Stimulated activated CD8-positive, alpha-beta memory T cell treated with anti-CD3 and anti-CD28 coated beads, Interleukin-4, amount 100 ng/mL, for 1 hour (primary cell): ENCODE measurements at places on chromosomes 5 and 9.
A peak's percentile ranks its signal among the peaks of the same experiment; 100 is the strongest.

DNA sequence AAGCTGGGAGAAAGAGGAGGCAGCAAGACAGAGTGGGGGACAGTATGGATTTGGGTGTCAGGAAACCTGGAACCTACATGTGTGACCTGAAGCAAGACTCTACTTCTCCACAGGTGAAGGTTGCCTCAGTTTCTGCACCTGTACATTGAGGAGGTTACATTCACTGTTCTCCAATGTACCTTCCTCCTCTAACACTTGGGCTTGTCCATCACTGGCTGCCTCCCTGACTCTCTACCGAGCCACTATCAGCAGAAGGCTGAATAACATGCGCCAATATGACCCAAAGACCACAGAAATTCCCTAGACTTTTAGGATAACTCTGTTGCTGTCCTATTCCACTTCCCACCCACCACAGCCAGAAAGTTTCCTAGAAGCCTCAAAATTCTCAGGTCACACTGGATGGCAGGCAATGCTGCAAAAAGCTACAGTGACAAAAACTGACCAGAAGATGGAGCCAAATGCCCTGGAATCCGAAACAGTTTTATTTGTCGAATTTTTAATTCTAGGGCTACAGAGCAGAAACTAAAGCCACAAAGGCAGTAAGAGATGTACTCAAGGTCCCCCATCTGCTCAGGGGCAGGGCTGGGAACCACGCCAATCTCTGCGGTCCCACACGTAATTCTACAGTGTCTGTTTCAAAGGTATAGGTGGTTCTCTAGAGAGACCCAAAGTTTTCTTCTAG lies 64.4 kb downstream of the FAM114A2 start:
- DNase-seq: no peak

GRCh38 chr5:100623719-100624118 lies 88.5 kb downstream of the FAM174A start:
- no peak for DNase-seq

DNA sequence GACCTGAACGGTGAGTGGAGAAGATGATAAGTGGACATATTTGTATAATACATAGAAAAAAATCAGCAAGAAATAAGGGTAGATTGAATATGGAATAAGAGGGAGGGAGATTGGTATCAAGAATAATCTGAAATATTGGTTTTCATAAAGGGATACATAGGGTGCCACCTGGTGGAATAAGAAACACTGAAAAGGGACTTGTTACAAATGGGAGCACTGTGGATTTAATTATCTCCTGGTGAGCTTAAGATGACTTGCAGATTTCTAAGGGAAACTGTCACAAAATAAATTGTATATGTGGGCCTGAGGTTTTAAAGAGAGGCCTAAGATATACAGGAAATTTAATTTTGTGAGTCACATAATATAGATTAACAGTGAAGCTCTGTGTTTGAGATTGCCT lies 1403.5 kb upstream of the CDH18 start:
- no peak for DNase-seq

GRCh38 chr9:108486831-108487230 lies 369.0 kb downstream of the ACTL7B start:
- no peak for DNase-seq

DNA sequence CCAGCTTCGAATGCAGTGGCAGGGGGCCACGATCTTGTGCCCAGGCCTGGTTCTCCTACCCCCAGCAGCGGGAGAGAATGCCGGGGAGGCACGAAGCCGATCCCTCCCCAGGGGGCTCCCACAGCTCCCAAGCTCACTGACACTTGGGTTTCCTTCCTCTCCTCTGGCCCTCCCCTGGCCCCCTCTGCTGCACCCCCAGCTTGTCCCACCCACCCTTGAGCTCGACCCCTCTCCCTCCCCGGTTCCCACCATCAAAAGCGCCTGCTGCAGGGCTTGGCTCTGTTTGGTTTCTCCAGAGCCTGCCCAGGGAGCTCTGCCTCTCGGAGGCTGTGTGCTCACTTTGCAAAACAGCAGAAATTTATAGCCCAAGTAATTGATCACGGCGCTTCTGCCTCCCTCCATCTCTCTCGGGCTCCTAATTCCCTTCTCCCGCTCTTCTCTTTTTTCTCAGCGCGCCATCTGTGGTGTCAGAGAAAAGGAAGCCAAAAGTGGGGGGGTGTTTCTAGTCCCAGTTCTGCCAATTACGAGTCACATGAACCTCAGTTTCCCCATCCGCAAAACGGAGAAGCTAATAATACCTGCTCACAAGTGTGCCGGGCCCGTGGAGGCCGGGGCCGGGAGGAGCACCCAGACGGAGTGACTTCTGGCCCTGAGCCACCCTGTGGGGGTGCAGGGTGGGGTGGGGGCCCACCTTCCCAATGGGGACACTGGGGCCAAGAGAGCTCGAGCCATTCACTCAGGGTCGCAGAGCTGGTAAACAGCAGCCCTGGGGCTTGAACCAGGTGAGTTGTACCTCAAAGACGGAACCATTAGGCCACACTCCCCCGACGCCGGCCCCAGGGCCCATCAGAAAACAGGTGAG lies 141.2 kb upstream of the IER5L start:
- DNase-seq: no peak

GRCh38 chr9:98287384-98287783 lies 31.9 kb upstream of the TBC1D2 start:
- no peak for DNase-seq

DNA sequence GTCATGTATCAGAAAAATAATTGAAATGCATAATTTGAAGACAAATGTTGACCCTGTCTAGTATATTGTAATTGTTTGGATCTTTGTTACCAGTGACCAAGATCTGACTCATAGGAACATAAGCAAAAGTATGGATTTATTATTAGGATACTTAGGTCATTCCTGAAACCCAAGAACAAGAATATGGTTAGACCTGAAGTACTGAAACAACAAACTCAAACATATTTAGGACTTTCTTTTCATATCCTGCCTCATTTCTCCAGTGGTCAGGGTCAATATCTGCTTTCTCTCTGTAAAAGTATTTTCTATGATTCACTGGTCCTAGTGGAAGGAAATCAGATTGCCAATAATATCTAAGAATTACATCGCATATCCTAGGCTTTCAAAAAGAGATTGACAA lies 1937.1 kb upstream of the WWC1 start:
- no peak for DNase-seq

DNA sequence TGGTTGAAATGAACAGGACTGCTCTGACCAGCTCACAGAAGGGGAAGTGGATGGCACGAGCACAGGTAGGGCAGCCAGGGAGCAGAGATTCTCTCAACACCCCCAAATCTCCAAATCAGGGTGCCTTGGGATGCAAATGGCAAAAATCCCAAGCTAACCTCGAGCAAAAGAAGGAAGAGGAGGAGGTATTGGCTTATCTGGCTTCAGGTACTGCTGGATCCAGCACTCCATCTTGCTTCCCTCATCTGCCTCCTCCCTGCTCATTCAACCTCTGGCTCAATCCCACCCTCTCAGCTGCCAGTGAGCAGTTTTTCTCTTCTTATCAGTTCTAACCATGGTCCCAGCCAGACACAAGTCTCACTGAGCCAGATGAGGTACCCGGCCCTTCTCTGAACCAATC lies 41.6 kb upstream of the GGTA1 start:
- DNase-seq: no peak

GRCh38 chr9:103713631-103714030 lies 380.5 kb upstream of the SMC2 start:
- DNase-seq: no peak

DNA sequence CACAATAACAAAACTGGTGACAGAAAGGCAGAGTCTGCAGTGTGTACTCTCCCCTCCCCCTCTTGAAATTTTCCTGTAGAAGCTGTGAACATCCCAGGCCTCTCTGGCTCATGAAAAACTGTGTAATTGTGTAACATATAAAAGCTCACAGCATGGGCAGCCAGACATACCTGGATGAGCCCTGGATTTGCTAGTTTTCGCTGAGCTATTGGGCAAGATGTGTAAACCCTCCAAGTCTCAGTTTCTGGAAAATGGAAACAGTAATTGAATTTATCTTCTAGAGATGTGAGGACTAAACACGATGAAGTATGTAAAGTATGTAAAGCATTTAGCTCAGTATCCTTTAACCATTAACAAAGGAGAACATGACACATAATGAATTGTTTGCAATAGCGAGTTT lies 143.2 kb upstream of the ANKH start:
- DNase-seq: no peak

- DNase-seq: no peak
Observed at GRCh38 chr5:34842554-34842953, 3.6 kb downstream of the TTC23L start.

- DNase-seq: no peak
Observed at GRCh38 chr5:53089481-53089991, 20.0 kb downstream of the MOCS2 start.

GRCh38 chr5:141646026-141646425 lies 5.2 kb downstream of the FCHSD1 start:
- DNase-seq: no peak

GRCh38 chr9:14322211-14323082 lies 8.5 kb upstream of the NFIB start:
- peak; percentile 27 for DNase-seq

DNA sequence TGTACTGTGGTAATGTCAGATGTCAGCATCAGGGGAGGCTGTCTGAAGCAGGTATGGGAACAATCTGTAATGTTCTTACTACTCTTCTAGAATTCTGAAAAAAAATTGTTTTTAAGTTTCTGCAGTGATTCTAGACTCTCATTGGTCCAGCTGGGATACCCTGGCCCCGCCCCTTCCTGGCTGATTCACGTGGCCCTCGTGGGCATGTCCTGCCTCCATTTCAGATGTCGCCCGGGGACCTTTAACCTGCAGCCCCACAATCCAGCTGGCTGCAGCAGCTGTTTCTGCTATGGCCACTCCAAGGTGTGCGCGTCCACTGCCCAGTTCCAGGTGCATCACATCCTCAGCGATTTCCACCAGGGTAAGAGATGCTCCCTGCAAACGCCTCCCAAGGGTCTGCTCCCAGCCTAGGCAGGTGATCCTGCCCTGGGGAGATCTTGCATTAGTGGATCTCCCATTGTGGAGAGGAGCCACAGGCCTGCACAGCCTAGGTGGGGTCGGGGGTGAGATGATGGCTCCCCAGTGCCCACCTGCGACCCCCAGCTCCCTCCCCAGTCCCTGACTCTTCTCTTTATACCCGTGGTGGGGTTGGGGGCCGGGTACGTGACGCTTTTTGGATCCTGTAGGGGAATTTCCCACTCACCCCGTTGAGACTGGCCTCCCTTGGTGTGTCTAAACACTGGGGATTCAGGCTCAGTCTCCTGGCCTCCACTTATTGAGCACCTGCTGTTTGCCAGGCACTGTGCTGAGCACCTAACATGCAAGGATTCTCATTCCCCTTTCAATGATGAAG lies 36.5 kb downstream of the LAMC3 start:
- no peak for DNase-seq

GRCh38 chr9:113998114-113998513 lies 80.0 kb downstream of the AMBP start:
- DNase-seq: no peak

- no peak for DNase-seq
Observed at GRCh38 chr5:180719781-180720180, 20.1 kb downstream of the OR2Y1 start.

GRCh38 chr9:113215132-113215531 lies 5.9 kb downstream of the FKBP15 start:
- no peak for DNase-seq

DNA sequence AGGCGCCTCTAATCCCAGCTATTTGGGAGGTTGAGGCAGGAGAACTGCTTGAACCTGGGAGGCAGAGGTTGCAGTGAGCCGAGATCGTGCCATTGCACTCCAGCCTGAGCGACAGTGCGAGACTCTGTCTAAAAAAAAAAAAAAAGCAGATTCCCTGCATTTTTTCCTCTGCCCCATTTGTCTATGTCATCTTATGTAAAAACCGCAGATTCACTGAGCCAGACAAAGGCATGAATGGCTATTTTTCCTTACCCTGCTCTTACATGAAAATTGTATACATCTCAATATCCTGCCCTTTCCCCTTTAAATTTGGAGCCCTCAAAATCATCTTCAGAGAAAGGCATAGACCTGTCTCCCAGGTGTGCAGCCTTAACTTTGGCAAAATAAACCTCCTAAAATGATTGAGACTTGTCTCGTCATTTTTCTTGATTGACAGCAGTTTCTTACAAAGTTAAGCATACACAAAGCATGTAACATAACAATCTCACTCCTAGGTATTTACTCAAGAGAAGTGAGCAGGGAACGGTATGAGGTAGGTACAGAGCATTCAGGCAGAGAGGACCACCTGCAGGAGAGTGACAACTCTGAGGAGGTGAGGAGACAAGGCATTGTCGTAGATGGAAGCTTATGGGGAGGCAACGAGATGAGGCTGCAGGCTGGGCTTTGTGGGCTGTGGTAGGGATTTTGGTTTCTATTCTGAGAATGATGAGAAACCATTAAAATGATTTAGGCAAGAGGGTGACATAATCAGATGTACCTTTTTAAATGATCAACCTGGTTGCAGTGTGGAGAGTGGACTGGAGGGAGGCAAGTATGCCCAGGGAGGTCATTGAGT lies 65.7 kb upstream of the IL6ST start:
- DNase-seq: no peak

DNA sequence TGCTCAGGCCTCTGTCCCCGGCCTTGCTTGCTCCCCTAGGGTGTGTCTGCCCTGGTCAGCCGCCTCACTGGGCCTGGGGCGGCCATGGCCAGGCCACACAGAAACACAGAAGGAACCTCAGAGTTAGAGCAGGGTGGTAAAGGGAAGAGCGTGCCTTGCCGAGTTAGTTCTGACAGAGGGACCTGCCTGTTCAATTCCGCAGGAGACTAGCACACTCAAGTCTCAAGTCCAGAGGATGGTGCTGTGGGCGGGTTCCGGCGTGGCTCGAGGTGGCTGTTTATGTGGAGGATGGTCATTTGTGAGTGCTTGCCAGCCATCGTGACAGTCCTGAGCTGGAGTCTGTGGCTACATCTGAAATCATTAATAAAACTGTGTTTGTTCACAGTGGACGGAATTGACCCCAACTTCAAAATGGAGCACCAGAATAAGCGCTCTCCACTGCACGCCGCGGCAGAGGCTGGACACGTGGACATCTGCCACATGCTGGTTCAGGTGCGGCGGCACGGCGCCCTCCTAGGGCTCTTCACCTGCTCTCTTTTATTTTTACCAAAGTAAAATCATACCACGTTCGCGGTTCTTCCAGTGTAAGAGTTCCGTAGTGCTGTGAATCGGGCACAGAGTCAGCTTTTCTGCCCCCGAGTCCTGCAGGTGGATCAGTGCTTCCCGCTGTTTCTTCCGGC lies 95.5 kb upstream of the CACNA1B start:
- DNase-seq: no peak

GRCh38 chr9:123150708-123151503 lies 117.4 kb downstream of the GPR21 start:
- no peak for DNase-seq

DNA sequence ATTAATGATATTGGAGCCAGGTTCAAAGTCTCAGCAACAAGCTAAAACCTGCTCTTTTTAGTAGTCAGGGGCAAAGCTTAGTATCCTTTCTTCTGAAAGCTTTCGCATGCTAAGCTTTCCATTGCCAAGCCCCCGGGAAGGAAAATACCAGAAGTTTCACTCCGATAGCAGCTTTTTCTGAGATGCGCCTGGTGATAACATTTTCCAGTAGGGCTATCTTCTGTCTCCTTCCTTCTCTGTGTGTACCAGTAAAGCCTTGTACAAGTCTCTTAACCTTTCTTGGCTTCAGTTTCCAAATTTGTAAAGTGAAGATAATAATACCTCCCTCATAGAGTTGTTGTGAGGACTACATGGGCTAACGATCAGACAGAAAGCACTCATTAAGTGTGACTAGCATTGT lies 36.7 kb downstream of the DOCK8 start:
- no peak for DNase-seq
